HepG2 (cell line): ENCODE measurements at places on chromosomes 4 and X.

DNA sequence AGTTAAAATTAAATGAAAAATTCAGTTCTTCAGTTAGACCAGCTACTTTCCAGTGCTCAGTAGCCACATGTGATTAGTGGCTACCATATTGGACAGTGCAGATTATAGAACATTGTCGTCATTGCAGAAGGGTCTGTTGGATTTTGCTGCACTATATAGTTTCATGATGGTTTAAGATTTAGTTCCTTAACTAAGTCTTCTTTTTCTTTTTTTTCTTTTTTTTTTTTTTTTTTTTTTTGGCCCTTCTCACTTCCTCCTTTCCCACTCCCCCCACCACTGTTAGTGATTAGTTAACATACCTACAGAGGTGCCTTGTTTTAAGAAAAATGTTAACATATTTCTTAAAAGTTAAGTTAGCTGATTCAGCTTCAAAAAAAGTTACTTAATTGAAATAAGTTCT is 9.0 kb downstream of the RAB9A start:
- DNase-seq: no peak

GRCh38 chrX:38824176-38824575 is 22.9 kb downstream of the MID1IP1 start:
- no peak for DNase-seq

GRCh38 chrX:57905141-57905540 is 5.1 kb downstream of the ZXDA start:
- no peak for DNase-seq

DNA sequence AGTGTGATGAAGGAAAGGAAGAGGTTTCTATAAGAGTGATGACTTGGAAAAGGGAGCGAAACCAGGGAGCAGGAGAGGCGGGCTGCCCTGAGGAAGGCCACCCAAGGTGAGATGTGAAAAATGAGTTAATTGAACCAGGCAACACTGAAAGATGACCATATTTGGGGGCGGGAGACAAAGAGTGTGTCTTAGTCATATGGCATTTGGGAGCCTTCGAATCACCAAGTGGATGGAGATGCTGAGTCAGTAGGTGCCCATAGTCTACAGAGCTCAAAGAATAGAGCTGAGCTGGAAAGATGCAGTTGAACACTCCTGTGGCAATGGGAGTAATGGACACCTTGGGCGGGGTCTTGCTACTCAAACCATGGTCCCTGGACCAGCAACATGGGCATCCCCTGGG is 8.3 kb upstream of the TLR8 start:
- no peak for DNase-seq

DNA sequence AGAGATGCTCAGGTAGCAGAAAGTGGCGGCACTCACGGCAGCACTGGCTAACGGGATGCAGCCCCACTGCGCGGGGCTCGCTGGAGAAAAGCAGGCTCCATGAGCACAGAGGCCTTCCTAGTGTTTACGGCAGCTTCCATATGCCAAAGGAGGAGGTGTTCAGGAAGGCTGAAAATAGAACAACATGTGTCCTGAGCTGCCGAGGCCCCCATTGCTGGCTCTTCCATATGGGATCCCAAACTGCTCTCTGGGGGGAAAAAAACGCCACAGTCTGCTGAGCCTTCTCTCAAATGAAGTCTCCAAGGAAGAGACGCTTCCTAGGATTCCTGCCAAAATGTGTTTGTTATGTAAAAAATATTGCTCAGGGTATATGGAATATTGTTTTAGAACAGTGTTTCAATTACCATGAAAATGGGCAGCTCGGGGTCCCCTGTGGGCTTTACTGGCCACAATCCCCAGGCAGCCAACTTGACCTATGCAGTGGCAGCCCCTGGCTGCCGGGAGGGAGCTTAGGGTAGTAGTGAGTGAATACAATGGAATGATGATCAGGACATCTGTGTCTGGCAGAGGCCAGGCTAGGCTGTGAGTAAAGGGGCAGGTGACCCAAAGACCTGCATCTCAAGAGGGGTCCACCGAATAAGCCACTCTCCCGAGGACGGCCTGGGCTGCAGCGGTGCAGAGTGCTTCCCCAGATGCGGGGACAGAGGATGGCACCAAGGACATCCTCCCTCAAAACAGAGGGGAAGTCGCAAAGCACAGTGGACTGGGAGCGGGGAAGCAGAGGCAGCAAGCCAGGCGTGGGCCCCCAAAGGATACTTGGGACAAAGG is 170.1 kb downstream of the AFAP1 start:
- DNase-seq: no peak

- DNase-seq: no peak
Observed at GRCh38 chr4:25592736-25593135, 62.9 kb upstream of the SLC34A2 start.

- no peak for DNase-seq
Observed at GRCh38 chr4:119604266-119604665, 24.3 kb downstream of the PDE5A start.

- DNase-seq: peak; percentile 32
Observed at GRCh38 chr4:52982255-52982945, 120.3 kb downstream of the RASL11B start.

- peak; percentile 63 for DNase-seq
Observed at GRCh38 chr4:140884431-140885058, 128.4 kb upstream of the TBC1D9 start.

GRCh38 chr4:27360790-27361267 is 500.2 kb downstream of the STIM2 start:
- no peak for DNase-seq

DNA sequence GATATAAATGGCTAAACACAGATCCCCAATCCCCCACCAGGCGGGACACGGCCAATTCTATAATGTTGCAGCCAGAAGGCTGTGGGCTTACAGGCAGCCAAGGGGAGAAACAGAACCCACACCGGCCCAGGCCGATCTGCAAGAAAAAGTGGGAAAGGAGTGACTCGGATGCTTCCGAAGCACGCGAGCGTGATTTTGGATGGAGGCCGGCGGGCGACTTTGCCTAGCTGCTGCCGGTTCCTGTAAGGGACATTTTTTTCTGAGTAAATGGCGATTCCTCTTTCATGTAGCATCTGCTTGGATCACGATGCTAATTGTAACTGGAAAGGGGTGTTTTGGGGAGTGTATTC is 470.2 kb downstream of the PCDH19 start:
- DNase-seq: no peak

DNA sequence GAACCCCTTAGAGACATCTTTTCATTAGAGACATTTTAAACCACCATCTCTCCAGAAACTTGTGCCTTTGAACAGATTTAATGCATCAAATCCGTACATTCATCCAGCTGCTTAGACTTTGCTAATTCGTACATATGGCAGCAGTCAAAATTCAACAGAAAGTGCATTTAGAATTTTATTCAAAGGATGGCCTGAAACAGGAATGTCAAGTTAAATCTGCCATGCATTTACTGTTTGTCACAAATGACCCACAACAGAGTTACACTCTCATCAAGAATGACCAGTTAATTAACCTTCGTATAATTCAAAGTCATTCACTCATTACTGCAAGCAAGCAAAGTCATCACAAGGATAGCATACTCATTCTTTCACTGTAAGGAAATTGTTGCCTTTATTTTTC is 284.3 kb downstream of the SLC7A11 start:
- DNase-seq: no peak

DNA sequence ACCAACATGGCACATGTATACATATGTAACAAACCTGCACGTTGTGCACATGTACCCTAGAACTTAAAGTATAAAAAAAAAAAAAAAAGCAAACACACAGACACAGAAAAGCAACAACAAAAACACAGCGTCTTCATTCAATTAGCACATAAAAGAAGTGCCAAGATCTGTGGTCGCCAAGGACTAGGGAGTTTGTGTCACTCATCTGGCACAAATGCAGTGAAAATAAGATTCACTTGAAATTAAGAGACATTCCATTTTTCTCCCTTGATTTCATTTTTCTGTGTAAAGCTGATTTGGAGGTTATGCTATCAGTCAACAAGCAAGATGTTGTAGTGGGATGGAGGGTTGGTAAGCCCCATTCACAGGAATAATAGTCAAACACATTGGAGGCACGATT is 115.3 kb downstream of the FAT4 start:
- DNase-seq: no peak

DNA sequence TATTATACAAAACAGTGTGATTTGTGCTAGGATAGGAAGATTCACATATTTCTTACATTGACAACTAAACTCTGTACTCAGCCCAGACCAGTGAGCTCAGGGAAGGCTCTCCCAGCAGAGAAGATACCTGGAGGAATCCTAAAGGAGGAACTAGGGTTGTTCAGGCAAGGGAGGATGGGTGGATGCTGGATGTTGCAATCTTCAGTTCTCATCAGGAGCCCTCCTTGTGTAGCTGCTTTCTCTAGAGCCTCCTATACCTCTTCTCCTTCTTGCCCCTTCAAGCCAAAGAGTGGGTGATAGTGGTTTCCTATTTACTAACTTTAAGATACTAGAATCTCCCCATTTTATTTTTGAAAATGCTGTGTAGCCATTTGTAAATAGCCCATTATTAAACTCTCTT is 117.3 kb downstream of the NKX6-1 start:
- DNase-seq: no peak

- DNase-seq: no peak
Observed at GRCh38 chr4:126530996-126531585, 1101.7 kb upstream of the INTU start.

GRCh38 chrX:48035891-48036290 is 29.1 kb downstream of the SPACA5 start:
- no peak for DNase-seq

- DNase-seq: no peak
Observed at GRCh38 chrX:47500554-47500953, 17.5 kb upstream of the ZNF41 start.

GRCh38 chr4:147753047-147753446 is 21.2 kb downstream of the ARHGAP10 start:
- no peak for DNase-seq

GRCh38 chr4:185108669-185109068 is 34.4 kb upstream of the SLC25A4 start:
- no peak for DNase-seq

DNA sequence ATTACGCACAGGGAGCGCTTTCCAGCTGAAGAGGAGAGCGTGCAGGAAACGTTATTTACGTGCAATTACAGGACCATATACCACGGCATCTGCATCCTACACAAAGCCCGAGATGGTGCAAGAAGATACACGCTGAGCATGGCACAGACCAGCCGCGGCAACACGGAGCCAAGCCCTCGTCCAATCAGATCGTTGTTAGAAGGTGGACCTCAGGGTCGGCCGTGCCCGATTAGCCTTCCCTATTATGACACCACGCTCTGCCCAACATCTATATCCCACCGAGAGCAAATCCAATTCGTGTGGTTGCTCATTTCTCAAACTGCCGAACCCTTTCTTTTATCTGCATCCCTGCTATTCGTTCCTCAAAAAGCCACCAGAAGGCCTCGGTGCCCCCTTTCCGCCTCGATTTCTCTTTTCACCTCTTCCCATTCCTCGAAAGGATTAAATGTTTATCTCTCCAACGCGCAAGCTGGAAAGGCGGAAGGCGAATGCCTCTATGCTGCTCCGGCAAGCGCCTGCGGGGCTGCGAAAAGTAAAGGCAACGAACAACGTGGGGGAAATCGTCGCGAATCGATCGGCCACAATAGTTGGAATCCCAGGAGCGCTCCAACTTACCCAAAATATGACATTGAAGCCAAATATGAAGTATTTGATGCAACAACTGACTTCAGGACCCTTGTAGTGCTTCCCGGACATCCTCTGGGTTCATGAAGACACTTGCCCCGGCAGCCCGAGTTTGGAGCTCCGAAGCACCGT is 702 bp downstream of the TSPAN5 start:
- no peak for DNase-seq

DNA sequence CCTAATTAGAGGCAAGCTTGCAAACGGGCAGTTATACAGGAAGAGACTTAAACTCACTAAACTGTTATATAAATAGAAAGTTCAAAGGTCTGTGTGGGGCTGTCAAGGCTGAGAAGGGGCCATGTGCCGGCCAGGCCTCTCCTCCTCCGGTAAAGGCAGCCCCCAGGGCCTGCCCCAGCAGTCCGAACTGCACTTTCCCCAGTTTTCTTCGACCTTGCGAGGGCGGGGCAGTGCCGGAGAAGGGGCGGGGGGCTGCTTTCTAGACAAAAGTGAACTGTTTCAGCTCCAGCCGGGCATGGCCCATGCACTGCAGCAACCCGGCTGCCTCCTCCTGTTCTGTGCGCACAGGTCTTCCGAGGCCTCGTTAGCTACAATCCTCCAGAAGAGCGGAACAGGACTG is 4.1 kb downstream of the AFF2 start:
- peak; percentile 2 for DNase-seq

- DNase-seq: no peak
Observed at GRCh38 chrX:19540076-19540475, 24.8 kb upstream of the MAP3K15 start.

DNA sequence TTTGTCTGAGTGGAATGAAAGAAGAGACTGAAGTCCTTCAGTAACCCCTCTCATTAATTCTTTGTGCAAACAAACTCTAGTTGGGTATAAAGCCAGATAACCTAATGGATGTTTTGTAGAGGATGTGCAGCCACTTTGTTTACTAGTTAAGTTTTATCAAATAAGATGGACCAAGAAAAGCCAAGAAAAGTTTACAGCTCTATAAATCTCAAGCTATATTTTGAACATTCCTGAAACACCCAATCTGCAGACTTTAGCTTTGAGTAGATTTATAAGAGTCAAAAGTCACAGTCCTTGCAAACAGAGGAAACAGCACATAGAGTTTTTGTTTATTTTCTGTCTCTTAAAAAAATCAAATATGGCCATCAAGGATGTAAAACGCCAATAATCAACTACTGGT is 452.9 kb downstream of the SPRY1 start:
- DNase-seq: peak; percentile 42

DNA sequence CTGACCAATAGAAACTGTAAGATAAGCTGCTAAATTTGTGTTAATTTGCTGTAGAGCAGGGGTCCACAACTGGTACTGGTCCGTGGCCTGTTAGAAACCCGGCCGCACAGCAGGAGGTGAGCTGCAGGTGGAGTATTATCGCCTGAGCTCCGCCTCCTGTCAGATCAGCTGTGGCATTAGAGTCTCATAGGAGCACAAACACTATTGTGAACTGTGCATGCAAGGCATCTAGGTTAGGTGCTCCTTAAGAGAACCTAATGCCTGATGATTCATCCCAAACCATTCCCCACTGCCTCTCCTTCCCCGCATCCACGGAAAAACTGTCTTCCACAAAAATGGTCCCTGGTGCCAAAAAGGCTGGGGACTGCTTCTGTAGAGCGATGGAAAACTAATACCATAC is 19.7 kb downstream of the FBXW7 start:
- DNase-seq: no peak

GRCh38 chr4:8391972-8392371 is 48.6 kb downstream of the ACOX3 start:
- DNase-seq: no peak

DNA sequence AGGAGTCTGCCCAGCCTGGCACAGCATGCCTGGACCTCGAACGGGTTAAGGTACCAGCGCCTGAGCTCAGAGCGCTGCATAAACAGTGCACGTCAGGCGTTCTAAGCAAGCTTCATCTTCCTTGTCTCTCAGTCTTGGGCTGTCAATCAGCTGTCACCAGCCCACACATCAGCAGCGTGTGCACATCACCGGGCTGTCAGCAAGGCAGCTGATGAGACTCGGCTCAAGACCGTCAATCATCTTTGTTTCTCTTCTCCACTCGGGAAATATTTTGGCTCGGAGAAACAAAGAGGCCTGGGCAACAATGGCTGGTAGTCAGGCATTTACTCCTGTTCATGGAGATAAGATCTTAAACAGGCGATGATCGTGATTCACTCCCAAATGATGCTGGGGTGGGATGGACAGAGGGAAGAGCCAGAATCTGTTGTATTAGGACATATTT is 141.3 kb downstream of the LDB2 start:
- no peak for DNase-seq

GRCh38 chrX:29478336-29479069 is 736.9 kb upstream of the MAGEB2 start:
- peak; percentile 0 for DNase-seq
